ENCODE measurements at places on chromosomes 5 and 9.

GRCh38 chr5:112528928-112529327, 109.9 kb upstream of the EPB41L4A start:
- DNase-seq = no peak

GRCh38 chr9:126421567-126422428, 95.2 kb downstream of the MVB12B start:
- no peak for DNase-seq

DNA sequence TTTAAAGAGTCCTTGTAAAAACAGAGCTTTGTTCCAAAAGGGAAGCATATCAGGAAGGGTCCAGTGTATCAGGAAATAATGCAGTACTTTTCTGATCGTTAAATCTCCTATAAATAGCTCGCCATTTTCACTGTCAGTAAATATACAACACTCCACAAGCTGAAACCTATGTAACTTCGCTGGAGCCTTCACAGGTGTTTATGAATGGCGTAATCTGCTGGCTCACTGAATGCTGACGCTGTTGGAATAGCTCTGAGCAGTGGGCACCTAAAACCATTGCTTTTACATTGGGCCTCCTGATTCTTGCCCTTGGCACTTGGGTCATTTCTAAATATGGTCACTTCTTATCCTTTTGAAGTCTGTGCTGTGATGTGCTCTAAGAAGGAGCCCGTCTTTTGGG, 4.3 kb downstream of the SHC3 start:
- no peak for DNase-seq

DNA sequence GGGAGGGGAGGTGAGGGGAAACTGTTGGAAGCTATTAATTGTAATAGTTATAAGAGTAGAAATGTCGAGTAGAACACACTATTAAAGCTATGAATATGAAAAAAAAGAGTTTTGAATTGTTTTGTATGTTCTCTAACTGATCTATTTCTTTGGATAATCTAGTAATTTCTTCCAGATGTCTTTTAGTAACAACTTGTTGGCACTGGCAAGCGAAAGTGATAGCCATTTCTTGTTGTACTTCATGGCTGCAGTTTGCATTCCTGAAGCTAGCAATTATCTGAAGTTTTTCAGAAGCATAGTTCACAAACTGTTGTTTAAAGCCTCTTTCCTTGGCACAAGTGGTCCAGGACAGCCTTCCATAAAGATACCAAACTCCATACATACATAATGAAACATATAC, 49.4 kb upstream of the SPATA31C2 start:
- no peak for DNase-seq

GRCh38 chr5:67976891-67977601, 238.5 kb upstream of the PIK3R1 start:
- DNase-seq = no peak

GRCh38 chr9:75087289-75087823, 599 bp downstream of the NMRK1 start:
- DNase-seq = no peak

- no peak for DNase-seq
Observed at GRCh38 chr5:37717613-37718431, 122.0 kb downstream of the GDNF start.

GRCh38 chr5:72268753-72269410, 51.2 kb downstream of the MRPS27 start:
- DNase-seq = no peak

DNA sequence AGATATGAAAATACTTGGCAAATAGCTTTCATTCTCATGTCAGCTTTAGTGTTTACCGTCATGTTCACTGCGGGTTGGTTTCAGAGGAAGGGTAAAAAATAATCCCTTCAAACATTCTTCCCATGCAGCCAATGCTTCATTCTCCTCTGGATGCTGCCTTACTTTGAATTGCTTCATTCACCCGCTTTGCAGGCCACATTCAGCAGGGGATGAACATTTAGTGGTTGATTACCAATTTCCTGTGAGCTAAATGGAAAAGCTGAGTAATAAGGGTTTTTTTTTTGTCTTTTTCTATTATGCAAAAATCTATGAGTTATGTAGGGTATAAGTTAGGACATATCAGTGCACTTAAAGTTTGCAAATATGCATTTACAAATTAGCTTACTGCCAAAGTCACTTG, 96.3 kb upstream of the MEF2C start:
- DNase-seq = no peak

- DNase-seq = no peak
Observed at GRCh38 chr5:32217886-32218396, 43.8 kb upstream of the GOLPH3 start.

DNA sequence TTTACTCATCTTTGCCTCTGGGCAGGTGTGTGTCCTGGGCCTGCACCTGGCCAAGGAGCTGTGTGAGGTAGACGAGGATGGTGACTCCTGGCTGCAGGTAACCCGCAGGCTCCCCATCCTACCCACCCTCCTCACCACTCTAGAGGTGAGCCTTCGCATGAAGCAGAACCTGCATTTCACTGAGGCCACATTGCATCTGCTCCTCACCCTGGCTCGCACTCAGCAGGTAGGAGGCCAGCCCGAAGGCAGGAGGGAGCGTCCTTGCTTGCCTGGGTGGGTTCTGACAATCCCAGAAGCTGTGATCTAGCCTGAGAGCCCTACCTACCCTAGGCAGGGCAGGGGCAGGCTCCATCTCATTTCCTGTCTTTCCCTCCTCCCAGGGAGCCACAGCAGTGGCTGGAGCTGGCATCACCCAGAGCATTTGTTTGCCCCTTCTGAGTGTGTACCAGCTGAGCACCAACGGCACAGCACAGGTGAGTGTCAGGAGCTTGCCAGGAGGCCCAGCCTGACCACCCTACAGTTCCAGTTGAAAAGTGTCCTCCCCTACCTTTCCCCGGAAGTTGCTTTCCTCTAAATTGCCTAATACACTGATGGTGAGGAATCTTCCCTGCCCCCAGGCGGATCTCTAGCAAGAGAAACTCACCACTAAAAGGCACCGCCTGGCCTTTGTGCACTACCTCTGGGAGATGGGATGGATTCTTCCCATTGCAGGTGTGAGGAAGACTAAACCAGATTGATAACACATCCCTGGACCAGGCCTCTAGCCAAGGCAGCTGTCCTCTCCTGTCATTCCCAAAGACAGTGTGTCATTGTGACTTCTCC, 26.4 kb downstream of the SH3GLB2 start:
- DNase-seq = no peak

DNA sequence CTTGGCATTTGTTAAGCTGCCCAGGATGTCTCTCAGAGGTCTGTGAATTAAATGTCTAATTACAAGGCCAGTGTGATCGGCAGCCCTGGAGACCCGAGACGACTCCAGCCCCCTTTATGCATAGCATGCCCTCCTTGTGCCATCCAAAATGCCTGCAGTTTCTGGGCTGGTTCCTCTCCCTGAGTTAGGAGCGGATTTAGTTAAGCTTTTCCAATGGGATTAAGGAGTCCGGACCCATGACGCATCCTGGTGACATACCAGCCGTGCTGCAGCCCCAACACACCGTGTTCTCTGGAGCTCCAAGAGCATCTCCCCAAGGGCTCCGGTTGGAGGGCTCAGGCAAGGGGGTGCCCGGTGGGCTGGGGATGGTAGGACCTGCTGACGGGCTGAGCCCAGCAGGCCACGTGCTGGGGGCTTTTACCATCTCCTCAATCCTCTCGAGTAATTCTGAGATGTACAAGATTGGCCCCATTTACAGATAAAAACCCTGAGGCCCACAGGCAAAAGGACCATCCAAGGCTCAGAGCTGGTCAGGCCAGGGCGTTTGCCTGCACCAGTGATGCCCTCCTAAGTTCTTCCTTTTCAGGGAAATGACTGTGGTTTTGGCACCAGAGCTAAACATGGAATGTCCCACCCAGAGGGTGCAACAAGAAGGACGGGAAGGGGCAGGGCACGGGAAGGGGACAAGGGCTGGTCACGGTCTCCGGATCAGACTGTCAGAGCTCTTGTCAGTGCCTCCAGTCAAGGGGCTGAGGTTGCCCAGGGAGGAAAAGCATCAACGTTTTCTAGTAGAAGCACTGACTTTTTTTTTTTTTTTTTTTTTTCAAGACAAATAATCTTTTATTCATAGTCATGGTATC, 82.6 kb upstream of the PHYKPL start:
- DNase-seq = no peak

DNA sequence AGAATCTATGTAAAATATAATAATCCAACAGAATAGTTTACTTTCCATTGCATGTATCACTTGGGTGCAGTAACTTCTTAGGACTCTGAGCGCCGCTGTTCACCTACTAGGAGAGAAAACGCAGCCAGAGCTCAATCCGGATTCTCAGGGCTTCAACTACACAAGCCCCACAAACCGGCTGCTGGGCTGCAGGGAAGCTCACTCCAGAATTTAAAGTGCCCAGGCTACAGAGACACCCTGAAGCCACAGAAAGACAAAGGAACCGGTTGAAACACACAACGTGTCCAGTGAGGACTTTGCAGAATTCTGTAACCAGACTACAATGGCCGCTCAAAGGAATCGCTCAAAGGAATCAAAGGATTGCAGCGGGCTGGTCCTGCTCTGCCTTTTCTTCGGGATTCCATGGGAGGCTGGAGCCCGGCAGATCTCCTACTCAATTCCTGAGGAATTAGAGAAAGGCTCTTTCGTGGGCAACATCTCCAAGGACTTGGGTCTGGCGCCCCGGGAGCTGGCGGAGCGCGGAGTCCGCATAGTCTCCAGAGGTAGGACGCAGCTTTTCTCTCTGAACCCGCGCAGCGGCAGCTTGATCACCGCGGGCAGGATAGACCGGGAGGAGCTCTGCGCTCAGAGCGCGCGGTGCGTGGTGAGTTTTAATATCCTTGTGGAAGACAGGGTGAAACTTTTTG, at the start of gene PCDHGA10:
TSS of gene PCDHGA10 (plus strand) at position 134 of the 686 bp plus-strand sequence. CDS start at position 323, 189 bp downstream.
- DNase-seq = peak; percentile 33

- DNase-seq = no peak
Observed at GRCh38 chr9:112772215-112772509, 21.6 kb downstream of the SNX30 start.

DNA sequence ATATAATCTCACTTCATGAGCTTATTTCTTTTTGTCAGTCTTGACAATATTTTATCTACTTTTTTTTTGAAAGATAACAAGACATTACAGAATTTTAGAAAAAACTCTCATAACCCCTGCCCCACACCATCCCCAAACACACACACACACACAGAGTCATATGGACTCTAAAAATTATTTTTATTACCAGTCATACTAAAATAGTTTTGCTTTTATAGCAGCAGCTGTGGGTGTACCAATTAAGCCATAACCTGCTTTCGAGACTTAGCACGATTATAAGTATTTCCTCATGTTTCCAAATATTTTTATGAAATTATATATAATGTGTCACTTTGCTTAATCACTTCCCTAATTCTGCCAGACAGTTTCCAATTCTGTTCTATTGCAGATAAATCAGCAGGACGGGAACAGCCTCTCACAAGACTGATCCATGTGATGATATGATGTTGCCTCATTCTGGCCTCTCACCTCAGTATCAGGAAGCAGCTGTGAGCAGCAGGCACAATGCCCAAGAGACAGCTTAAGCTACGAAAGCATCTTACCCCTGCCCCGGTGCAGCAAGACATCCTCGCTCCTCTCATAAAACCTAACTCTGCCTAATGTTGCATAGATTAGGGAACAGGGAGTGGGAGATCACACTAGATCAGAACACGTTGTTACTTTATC, 7.0 kb downstream of the PDCL start:
- no peak for DNase-seq

GRCh38 chr5:143569213-143569701, 165.8 kb upstream of the NR3C1 start:
- no peak for DNase-seq

- DNase-seq = no peak
Observed at GRCh38 chr9:95044731-95045508, 272.6 kb downstream of the FANCC start.

DNA sequence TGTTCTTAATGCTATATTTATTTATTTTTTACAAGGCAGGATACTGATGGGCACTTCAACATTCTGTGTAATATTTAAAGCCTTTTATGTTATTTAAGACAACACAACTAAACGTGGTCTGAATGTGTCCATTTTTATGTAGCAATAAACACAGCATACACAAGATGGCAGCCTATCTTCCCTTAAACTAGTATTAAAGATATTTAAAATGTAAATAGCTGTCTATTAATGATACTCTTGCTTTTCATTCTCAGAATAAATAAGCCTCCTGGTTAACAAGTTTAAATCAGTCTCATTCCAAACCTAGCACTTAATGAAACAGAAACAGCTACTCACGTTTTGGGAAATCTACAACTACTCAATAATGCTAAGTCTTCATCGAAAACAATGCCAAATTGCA, 315.7 kb downstream of the MCTP1 start:
- peak; percentile 27 for DNase-seq

DNA sequence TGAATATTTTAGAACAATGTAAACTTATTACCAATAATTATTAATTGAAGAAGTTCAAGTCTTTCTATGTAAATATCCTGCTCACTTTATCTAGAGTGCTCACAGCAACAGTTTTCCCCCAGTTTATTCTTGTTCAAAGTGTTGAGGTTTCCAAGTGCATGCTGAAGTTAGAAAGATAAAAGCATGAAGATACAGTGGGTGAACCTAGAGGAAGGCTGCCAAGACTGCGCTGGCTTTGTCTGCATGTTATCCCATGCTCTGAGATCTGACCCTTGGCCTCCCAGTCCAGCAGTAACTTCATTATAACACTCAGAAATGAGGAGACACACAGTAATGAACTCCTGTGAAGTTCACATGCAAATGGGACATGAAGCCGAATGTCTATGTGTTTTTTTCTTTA, 76.0 kb upstream of the PIP5K1B start:
- no peak for DNase-seq

DNA sequence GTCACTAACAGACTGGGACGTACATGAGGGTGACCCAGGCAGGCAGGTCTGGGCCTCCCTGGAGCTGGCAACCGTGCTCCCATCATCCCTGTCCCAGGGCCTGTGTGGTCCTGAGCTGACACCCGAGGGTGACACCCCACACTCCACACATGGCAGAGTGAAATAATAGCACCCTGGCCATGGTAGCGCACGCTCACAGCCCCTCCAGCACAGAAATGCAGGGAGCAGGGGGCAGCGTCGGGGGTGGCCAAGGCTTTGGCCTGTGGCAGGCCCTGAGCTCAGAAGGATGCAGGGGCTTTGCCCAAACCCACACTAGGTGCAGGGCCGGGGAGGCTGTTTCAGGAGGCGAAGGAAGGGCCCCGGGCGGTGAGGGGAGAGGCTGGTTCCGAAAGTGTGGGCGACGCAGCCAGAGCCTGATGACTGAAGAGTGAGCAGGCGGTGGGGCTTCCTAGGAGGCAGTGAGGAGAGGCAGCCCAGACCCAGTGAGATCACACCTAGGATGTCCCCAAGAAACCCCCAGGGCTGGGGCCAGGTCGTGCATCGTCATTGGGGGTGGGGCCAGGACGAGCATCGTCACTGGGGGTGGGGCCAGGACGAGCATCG, 12.9 kb downstream of the OR2V2 start:
- DNase-seq = no peak

- DNase-seq = no peak
Observed at GRCh38 chr9:110835404-110835803, 166.8 kb downstream of the MUSK start.

GRCh38 chr9:242461-243080, 27.9 kb downstream of the DOCK8 start:
- DNase-seq = no peak

DNA sequence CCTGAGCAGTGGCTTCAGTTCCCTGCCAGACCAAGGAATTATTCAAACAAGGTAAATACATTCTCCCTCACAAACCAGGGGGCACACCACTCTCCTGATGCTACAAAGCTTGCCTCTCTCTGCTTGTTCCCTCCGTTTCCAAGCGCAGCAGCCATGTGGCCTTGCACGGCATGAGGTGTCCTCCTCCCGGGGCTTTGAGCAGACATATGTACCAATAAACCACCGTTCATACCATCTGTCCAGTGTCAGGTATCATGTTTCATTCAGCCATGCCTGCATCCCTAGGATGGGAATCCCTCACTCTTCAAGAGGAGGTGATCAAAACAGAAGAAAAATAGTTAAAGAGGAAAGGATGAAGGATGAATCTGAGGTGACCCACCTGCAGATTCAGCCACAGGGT, 282.7 kb downstream of the ENC1 start:
- peak; percentile 51 for DNase-seq
